ENCODE measurements at places on chromosomes 7 and 10. TPM values are rescaled to one million over a fixed set of nuclear protein-coding genes. Genes with fewer than 3 reads are reported as not detected.

FKBP6 gene
- total RNA-seq: not detected

FEZF1 gene
- not detected for total RNA-seq

DNA sequence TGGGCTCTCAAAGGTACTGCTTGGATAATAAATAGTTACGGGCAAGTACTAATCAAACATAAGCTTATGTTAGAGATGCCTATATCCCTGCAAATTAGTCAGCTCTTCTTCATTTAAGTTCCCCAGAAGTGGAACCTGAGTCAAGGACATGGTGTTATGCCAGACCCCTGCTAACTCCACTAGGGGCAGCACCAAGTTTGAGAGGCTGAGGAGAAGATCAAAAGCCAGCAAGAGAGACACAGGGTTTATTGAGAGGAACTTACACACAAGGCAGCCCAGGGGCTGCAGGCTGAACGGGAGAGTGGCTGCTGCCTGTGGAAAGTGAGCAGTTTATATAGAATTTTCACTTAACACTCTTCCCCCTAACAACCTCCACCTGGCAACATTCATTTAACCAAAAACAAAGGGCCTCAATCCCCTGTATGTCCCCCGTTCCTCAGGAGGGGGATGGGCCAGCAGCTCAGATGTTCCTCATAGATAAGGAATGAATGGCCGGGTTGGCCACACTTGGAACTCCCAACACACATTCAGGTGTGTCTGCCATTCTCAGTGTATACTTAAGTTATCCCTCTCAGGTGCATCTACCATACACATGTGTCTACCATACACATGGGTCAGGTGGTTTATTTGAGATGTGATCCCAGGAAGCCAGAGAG lies 62.6 kb upstream of the GHITM start:
- DNase-seq: no peak

DNA sequence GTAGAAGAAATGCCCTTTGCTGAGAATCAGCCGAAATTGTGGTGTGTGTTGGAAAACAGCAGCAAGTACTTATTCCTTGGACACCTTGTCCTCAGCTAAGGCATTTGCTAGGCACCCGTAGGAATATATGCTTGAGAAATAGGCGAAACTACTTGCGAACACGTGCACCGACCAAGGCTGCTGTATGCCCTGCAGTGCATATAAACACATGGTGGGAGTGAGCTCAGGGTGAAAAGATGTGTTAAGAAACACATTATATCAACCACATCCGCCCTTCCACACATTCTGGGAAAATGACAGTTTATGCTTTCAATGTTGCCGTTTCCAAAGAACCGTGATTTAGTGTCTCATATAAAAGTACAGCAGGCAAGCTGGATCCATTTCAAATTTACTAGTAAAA lies 199.2 kb downstream of the JCAD start:
- no peak for DNase-seq

- DNase-seq: no peak
Observed at GRCh38 chr10:119762035-119762434, 36.2 kb downstream of the INPP5F start.

KIAA1217 gene
- 0.31 TPM for total RNA-seq

DNA sequence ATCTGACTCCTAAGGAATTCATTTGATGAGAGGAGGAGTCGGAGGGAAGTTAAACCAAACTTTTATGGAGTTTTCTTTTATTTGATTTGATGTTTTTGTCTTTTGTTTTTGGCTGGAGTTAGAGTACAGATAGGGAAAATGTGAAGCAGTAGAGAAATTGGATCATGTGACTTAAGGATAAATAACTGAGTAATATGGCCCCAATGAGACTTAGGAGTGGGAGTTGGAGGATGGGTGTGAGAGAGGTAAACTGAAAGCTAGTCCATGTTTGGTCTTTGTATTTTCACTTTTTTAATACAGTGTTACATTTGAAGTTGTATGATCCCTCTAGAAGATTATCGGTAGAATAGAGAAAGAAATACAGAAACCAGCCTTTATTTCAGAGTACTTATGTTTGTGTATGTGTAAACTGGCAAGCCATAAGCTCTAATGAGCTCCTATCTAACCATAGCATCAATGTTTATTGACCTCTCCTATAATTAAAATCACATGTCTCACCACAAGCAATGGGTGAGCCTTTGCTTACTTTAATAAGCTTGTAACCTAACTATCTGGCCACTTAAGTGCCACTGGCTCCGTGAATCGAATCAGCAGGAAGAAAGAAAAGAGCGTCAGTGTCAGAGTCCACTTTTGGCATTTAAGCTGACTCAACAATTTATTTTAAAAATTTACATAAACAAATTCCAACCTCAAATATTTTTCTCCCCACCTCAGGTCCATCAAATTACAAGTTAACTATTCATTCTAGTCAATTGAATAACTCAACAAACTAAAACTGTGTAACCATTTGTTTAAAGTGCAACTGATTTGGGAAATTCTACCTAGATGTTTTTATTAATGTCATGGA lies 113.8 kb downstream of the EPDR1 start:
- no peak for DNase-seq

GRCh38 chr7:69272101-69272500 lies 326.2 kb upstream of the AUTS2 start:
- DNase-seq: peak; percentile 14

DNA sequence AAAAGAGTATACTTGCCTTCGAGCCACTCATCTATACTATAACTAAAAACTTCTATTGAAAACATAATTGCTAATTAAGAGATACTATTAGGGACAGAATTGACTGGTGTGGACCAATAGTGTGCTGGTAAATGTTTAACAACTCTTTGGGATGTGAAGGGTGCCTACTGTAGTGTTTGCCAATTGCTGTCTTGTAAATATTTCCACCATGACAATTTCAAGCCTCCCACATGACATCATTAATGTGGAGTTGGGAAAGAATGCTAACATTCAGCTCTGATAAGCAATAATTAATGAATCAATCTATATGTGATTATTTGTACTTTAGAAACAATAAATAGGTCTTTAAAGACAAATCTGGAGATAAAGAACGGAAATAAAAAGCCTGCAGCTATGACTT lies 136.8 kb downstream of the DGKB start:
- DNase-seq: no peak

DNA sequence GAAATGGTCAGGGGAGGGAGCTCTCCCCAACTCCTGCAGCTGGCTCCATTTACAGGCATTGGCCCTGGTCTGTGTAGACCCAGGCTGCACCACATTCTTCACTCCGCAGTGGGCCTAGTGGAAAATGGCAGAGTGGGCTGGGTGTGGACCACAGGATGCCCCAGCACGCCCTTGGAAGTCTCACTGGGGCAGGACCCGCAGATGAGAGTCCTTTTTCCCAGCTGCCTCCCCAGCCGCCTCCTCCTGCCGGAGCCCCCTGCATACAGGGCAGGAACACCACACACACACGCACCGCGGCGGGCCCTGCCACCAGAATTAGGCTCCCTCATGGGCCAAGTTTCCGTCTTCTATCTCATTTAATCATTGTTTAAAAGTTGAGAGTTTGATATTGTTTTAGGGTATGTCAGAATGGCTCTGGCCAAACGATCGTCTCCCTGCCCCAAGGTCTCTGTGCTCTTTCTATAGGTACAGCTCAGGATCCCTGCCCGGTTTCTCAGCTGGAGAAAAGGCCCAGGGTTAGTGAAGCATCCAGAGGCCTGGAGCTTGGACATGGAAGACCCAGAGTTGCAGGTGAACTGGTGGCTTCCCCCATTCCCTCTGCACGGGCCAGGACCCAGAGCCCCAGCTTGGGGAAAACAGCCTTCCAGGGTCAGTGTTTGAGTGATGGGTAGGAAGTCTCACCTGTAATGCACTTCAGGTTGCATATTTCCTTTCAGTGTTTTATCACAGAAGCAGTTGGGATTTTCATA lies 42.0 kb downstream of the ZNF467 start:
- DNase-seq: no peak

- no peak for DNase-seq
Observed at GRCh38 chr10:112383325-112383724, 9.4 kb downstream of the ACSL5 start.

RELN gene
- total RNA-seq: not detected

PLA2G12B gene
- total RNA-seq: not detected

- no peak for DNase-seq
Observed at GRCh38 chr10:119292968-119293760, 85.8 kb downstream of the GRK5 start.

GRCh38 chr10:14116021-14116420 lies 214.7 kb downstream of the FRMD4A start:
- DNase-seq: no peak

DNA sequence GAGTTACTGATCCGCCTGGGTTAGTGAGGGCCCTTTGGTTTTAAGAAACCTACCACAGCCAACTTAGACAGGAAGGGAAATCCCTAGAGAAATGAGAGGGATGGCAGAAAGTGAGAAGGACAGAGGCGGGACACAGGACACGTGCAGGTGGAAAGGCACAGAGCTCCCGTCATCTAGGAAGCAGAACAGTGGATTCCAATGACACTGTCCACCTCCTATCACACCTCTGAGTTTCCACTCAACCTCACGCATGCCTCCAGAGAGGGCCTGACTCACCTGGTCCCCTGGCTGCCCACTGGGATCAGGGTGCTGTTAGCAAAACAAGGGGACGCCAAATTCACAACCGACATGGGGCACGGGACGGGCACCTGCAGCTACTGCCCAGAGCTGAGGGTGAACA lies 26.3 kb downstream of the CPXM2 start:
- no peak for DNase-seq

PDK4 gene
- total RNA-seq: not detected

CAMK1D gene
- total RNA-seq: not detected

DNA sequence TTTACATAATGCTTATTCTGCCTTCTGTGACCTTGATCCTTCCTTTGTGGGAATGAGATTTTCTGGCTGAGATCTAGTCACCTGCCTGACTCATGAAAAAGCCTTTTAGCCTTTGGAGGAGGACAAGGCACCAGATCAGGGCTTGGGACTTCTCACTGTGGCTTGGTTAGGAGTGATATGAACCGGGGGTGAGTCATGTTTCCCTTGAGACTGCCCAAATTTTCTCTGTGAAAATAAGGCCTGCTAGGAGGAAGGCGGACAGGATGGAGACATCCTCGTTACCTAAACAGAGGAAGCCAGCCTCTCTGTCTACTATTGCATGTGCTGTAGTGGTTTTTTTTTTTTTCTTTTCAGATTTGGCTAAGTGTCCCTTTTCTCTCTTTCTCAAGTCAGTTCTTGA lies 57.8 kb downstream of the EVX1 start:
- DNase-seq: no peak

C10orf67 gene
- total RNA-seq: not detected

DNA sequence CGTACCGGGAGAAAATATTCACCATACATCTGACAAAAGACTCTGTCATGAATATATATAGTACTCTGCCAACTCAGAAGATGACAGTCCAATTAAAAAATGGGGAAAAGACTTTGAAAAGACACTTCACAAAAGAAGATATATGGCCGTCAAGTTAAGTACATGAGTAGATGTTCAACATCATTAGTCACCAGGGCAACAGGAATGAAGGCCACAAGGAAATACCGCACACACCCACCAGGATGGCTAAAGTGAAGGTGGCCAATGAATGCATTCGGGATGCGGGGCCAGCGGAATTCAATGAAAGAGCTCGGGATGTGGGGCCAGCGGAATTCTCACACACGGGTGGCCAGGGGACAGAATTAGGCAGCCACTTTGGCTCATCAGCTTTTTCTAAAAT lies 42.2 kb downstream of the MAD1L1 start:
- DNase-seq: no peak

- no peak for DNase-seq
Observed at GRCh38 chr7:16708980-16709379, 44.6 kb upstream of the TSPAN13 start.

- no peak for DNase-seq
Observed at GRCh38 chr10:33329178-33329577, 5.3 kb downstream of the NRP1 start.

DNA sequence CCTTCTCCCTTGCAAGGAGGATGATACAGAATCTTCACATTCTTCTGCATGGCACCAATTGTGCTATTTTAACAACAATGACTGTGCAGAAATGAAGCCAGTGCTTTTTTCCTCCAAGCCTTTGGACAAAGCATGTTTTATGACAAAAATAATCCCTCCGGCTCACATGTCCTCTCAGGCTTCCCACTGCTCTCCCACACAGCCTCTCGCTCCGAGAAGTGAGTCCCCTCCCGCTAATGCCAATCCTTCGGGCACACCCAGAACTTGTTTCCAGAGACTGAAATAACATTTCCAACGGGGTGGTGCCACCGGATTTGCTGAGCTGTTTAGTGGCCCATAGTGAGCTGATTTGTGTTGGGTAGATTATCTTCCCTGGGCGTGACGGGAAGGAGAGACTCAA lies 35.8 kb downstream of the RBM17 start:
- DNase-seq: no peak

Measured in G401 (cell line).